Activated CD8-positive, alpha-beta memory T cell treated with anti-CD3 and anti-CD28 coated beads, Interleukin-2, amount 10 ng/mL, durations not matched to agents 7 days and 5 days (primary cell): ENCODE measurements at places on chromosomes 3 and 15.

DNA sequence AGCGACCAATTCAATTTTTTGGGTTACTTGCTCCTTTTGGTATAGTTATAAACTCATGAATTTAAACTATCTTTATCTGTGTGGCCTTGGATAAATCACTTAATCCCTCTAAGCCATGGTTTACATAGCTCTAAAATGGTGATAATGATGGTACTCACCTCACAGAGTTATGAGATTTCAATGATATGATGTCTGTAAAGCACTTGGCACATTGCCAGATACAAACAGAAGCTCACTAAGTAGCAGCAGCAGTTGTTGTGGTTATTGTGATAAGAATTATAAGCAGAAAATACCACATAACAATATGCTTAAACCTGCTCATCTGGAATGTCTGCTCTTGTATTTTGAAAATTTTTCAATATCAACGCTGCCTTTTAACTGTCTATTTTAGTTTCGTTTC lies 185.1 kb upstream of the SNTN start:
- no peaks in the 10 kb centered on the region for H3K27me3 ChIP-seq
- no peaks in the 10 kb centered on the region for H3K36me3 ChIP-seq
- no peak for DNase-seq
- no peak overlapping the region for H3K27ac ChIP-seq
- H3K4me1 ChIP-seq: no peaks in the 10 kb centered on the region

DNA sequence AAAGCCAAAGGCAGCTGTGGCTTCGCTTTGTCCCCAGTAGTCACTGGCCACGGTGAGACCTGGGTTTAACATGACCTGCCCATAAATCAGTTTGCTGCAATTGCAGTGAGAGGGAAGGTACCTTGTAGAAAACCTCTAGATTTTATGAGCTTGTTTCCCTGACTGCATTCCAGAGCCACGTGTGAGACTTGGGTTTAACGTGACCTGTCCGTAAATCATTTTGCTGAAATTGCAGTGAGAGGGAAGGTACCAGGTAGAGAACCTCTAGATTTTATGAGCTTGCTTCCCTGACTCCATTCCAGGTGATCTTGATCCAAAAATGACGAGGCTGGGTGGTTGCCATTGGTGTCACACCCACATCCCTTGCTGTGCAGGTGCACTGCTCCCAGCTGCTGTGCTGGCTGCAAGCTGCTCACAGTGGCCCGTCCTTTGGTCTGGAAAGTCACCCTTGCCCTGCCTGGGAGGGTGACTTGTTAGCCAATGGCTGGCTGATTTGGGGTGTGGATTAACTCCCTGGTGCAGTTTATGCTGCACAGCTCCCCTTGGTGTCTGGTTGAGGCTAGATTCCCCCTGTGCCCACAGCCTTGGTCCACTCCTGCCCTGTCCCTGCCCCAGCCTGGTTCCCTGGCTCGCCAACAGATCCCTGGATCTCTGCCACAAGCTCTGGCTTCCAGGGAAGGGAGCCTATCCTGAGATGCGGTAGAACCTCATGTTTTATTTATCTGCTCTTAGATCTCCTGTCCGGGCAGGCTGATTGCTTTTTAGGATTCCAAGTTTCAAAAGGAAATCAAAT lies 192.7 kb upstream of the CTDSPL start:
- H3K4me3 ChIP-seq: no peak overlapping the region
- no peak for DNase-seq
- no peak overlapping the region for H3K27ac ChIP-seq
- no peaks in the 10 kb centered on the region for H3K4me1 ChIP-seq
- peaks cover 12% of the 10 kb centered on the region for H3K27me3 ChIP-seq
- H3K36me3 ChIP-seq: no peaks in the 10 kb centered on the region

DNA sequence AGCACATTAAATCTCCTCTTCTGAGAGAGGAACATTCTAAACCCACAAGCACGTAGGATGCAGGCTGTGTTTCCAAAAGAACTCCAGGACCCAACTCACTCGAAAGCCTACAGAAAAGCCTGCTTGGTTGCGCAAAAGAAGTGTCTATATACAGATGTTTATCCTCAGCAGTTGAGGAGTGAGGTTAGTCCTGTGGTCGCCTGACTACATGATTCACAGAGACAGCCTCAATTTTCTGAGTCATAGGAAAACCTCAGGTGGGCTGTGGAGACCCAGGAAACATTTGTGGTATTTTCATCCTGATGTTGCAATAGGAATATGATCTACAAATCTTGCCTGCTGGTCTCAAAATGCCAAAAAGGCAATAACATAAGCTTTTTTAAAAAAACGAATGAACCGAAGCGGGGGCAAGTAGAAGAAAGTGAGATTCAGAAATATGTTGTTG lies 183.8 kb upstream of the THRB start:
- no peaks in the 10 kb centered on the region for H3K36me3 ChIP-seq
- peaks cover 89% of the 10 kb centered on the region for H3K27me3 ChIP-seq
- peak overlapping the region; percentile 61 for H3K4me3 ChIP-seq
- DNase-seq: peak; percentile 84
- no peak overlapping the region for H3K27ac ChIP-seq
- peaks cover 21% of the 10 kb centered on the region for H3K4me1 ChIP-seq

DNA sequence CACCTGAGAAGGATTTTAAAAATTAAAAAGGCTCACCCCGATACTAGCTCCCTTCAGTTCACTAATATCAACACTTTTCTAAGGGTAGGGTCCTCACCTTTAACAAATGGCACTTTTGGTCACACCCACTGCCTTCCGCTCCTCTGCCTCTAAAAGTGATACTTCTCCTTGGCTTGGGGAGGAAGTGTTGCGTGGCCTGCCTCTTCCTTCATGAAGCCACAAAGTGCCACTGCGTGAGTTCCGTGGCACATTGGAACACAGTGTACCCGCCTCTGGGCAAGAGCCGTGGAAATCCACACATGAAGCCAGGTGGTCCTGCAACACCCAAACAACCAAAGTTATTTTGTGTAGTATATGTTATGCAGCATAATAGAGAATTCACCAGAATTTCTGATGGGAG lies 3.9 kb downstream of the B4GALT4 start:
- no peak overlapping the region for H3K27ac ChIP-seq
- no peaks in the 10 kb centered on the region for H3K27me3 ChIP-seq
- H3K36me3 ChIP-seq: peaks cover 37% of the 10 kb centered on the region
- no peak overlapping the region for H3K4me3 ChIP-seq

DNA sequence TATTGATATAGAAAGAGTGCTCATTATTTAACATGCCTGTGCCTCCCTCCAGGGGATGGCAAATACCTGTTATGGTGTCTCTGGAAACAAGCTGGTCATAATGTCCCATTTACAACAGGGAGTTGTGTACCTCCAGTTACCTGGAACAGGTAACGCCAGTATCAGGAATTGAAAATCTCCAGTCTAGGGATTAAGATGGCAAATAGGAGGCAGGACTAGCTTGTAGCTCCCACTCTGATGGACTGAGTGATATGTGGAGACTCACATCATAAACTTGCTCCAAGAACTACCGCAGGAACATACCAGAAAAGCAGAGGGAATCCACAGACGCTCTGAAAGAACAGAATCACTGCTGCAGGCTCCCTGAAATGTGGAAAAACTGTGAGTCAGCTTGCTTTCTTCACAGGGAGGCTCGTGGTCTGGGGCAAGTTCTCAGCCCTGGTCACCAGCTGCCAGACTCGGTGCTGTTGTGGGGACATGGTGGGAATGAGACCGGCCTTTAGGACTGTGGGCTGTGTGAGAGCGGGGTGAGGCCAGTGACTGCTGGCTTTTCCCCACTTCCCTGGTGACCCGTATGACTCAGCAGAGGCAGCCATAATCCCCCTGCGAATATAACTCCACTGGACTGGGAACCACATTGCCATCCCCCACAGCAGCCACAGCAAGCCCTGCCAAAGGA lies 97.4 kb downstream of the KCNAB1 start:
- no peak for DNase-seq
- H3K36me3 ChIP-seq: no peaks in the 10 kb centered on the region
- H3K4me1 ChIP-seq: no peaks in the 10 kb centered on the region
- no peak overlapping the region for H3K27ac ChIP-seq
- H3K4me3 ChIP-seq: no peak overlapping the region
- peaks cover 28% of the 10 kb centered on the region for H3K27me3 ChIP-seq

GRCh38 chr15:101026656-101027272 lies 107.6 kb downstream of the LRRK1 start:
- H3K36me3 ChIP-seq: no peaks in the 10 kb centered on the region
- H3K4me1 ChIP-seq: no peaks in the 10 kb centered on the region
- H3K27ac ChIP-seq: no peak overlapping the region
- H3K4me3 ChIP-seq: no peak overlapping the region
- H3K27me3 ChIP-seq: peaks cover 2% of the 10 kb centered on the region

- H3K36me3 ChIP-seq: peaks cover 42% of the 10 kb centered on the region
- no peak overlapping the region for H3K4me3 ChIP-seq
- H3K27ac ChIP-seq: no peak overlapping the region
- no peak for DNase-seq
- no peaks in the 10 kb centered on the region for H3K27me3 ChIP-seq
- H3K4me1 ChIP-seq: peaks cover 41% of the 10 kb centered on the region
Observed at GRCh38 chr3:3170998-3171397, 8.5 kb downstream of the CRBN start.

DNA sequence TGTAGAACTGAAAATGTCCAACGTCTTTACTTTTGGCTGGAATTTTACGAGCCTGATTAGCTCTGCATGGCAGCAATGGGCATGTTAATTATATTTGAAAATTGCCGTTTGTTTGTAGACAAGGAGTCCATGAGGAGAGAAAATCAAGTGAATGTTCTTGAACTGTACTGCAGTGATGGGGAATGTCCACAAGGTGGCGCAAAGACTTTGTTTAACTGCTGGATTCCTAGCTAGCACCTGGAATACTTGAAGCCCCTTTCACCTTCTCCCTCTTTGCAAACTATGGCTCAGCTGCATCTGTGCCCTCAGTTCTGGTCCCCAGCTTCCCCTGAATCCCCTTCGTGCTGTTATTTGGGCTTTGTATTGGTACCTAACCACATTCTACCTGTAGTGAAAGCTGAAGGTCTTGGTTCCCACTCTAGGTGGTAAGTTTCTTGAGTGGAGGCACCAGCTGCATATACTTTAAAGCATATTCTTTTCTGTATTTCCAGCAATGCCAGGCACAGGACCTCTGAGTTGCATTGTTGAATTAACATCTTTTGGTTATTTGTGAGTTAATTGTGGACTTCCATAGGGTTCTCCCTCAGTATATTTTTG lies 25.3 kb downstream of the EXOG start:
- peaks cover 29% of the 10 kb centered on the region for H3K4me1 ChIP-seq
- H3K27ac ChIP-seq: no peak overlapping the region
- H3K36me3 ChIP-seq: peaks cover 23% of the 10 kb centered on the region
- no peaks in the 10 kb centered on the region for H3K27me3 ChIP-seq
- DNase-seq: peak; percentile 76
- H3K4me3 ChIP-seq: no peak overlapping the region

DNA sequence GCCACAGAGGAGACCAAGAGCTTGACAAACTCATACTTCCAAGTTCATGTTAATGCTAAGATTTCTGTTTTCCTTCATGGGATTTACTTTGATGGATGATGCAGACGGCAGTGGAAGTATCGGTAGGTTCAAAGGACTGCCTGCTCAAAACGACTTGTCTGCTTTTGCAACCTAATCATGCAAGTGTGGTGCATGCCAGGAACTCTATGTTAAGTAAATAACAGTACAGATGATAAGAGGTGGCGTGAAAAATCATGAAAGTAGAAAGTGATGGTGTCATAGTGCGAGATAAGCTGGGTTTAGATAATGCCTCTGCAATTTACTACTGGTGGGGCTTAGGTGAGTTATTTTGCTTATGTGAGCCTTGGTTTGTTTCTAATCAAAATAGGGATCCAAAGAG lies 14.7 kb upstream of the LMCD1 start:
- no peaks in the 10 kb centered on the region for H3K27me3 ChIP-seq
- H3K4me1 ChIP-seq: no peaks in the 10 kb centered on the region
- H3K27ac ChIP-seq: no peak overlapping the region

DNA sequence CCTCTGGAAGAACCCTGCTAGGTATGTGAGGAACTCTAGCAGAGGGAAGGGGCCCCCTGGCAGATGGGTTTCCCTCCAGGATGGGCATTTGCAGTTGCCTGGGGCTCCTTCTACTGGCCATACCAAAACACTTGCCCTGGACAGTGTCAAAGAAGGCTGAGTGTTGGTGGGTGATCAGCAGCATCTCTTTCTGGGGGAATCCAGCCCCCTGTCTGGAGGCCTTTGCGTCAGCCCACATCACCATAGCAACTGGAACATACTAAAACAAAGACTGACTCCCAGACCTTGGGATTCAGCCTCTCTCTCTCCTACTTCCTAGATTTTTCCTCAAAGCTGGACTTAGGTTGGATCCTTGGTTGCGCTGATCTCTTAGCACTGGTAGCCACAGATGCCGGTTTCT lies 8.1 kb downstream of the CEMIP start:
- peaks cover 12% of the 10 kb centered on the region for H3K4me1 ChIP-seq
- H3K4me3 ChIP-seq: no peak overlapping the region
- H3K27ac ChIP-seq: no peak overlapping the region

- H3K36me3 ChIP-seq: no peaks in the 10 kb centered on the region
- H3K27ac ChIP-seq: no peak overlapping the region
- DNase-seq: no peak
- H3K4me1 ChIP-seq: no peaks in the 10 kb centered on the region
- no peak overlapping the region for H3K4me3 ChIP-seq
- H3K27me3 ChIP-seq: peaks cover 6% of the 10 kb centered on the region
Observed at GRCh38 chr3:150081084-150081483, 110.4 kb upstream of the PFN2 start.

DNA sequence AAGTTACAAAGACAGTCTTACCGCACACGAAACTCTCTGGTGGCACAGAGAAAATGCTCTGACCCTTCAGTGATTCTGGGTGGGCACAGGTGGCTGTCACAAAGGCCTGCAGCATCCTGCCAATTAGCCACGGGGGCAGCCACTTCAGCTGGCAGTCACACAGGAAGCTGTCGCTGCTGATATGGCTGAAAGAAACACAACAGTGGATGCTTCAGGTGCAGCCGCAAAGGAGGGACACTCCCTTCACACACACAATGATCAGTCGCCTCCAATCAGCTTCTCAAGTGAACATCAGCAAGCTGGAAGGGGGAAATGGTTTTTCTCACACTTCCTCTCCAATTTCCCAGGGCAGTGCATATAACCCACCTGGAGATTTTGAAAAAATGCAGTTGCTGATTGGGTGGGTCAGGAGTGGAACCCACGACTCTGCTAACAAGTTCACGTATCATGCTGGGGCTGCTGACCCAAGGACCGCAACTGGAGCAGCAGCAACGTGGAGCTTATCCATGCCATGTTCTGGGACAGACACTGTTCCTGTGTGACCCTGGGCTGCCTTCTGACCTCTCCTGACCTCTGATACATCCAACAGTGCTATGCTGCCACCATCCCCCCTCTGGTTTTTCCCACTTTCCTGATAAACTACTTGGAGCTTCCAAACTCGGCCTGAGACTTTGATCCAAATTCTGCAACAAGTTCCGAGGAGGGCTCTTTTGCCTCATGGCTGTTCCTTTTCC lies 106.6 kb downstream of the LRIG1 start:
- no peaks in the 10 kb centered on the region for H3K27me3 ChIP-seq
- H3K27ac ChIP-seq: peak overlapping the region; percentile 90
- H3K4me1 ChIP-seq: peaks cover 23% of the 10 kb centered on the region
- H3K36me3 ChIP-seq: peaks cover 32% of the 10 kb centered on the region
- peak overlapping the region; percentile 11 for H3K4me3 ChIP-seq
- peak; percentile 73 for DNase-seq

DNA sequence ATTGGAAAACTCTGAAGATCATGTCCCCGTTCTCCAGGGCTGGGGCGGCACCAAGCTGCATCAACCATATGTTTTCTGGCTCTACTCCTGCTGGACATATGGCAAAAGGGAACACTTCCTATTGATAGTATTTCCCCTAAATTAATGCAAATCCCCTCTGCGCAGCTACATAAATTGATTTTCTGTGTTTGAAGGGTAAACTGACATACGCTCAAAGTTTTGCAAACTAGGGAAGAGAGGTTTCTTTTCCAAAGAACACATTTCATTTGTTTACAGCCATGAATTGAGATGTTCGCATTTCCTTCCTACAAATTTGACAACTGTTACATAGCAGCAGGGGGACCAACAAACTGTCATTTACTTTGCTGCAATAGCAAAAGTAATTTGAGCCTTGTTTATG lies 35.9 kb downstream of the CTXND1 start:
- DNase-seq: no peak
- H3K36me3 ChIP-seq: no peaks in the 10 kb centered on the region
- no peak overlapping the region for H3K4me3 ChIP-seq
- H3K27me3 ChIP-seq: peaks cover 29% of the 10 kb centered on the region
